T-helper 2 cell (primary cell): ENCODE measurements at places on chromosomes 1 and 21.

GRCh38 chr1:203440771-203441170, 34.8 kb upstream of the PRELP start:
- no peak for DNase-seq

DNA sequence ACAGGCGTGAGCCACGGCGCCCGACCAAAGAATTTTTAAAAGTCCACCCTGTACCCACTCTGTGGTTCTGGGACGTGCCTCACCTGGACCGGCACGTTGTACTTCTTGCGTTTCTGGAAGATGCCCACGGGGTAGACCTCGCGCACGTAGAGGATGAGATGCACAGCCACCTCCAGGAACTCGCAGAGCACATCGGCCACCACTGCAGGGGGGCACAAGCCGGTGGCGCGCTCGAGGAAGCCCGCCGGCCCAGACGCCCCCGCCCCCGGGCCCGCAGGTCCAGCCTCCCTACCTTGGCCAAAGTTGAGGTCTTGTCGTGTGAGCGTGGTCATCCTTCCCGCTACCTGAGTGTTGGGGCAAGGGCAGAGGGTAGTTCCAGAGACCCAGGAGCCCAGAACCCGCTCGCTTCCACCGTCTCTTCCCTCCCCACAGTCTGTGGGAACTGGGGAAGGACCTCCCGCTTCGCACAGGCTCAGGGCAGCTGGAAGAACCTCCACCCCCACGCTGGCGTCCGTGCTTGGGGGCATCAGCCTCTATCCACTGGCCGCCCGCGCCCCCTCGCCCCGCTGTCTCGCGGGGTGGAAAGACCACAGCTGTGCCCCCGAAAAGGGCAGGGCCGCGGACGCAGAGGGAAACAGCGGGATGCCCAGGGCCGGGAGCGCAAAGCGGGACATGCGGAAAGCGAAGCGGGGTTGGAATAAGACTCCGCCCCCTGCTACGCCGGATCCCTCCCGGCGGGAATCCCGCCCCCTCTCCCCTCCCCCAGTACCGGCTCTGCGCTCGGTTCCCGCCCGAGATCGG, 478 bp downstream of the MAD2L2 start:
- no peak for DNase-seq

GRCh38 chr1:88180449-88181108, 503.5 kb upstream of the PKN2 start:
- no peak for DNase-seq

- no peak for DNase-seq
These were observed 49.1 kb downstream of the DDX20 start for GRCh38 chr1:111804776-111805175.

GRCh38 chr1:225896937-225897549, 8.1 kb upstream of the LEFTY1 start:
- peak; percentile 97 for DNase-seq

DNA sequence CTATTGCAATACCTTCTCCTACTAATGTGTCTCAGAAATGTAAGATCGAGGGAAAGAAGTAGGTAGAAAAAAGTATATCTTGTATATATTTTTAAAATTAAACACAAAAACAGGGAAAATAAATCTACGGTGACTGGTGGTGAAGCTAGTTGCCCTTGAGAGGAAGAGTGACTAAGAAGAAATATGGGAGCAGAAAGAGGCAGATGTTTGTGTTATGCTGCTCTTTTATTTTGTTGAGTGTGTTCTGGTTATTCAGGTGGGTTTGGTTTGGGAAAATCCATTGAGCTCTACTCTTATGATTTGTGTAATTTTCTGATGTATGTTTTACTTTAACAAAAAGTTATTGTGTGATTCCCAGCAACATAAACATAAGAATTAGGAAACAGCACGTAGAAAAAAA, 444.9 kb upstream of the B3GALT2 start:
- no peak for DNase-seq

DNA sequence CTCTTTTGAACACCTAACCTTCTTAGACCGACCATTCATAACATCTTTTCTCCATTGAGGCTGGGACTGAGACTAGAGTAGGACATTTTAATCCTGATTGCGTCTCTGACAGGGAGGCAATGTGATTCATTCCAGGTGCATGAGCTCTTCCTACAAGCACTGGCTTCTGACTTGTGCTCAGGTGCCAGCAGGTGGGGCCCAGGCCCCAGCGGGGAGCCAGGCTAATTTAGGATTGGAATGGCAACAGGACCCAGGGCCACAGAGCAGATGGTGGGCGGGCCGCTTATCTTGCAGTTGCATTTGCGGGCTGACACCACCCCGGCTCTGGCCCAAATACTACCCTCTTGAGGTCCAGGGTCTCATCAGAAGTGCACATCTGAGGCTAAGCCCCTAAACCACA, 4.1 kb downstream of the GPA33 start:
- no peak for DNase-seq

DNA sequence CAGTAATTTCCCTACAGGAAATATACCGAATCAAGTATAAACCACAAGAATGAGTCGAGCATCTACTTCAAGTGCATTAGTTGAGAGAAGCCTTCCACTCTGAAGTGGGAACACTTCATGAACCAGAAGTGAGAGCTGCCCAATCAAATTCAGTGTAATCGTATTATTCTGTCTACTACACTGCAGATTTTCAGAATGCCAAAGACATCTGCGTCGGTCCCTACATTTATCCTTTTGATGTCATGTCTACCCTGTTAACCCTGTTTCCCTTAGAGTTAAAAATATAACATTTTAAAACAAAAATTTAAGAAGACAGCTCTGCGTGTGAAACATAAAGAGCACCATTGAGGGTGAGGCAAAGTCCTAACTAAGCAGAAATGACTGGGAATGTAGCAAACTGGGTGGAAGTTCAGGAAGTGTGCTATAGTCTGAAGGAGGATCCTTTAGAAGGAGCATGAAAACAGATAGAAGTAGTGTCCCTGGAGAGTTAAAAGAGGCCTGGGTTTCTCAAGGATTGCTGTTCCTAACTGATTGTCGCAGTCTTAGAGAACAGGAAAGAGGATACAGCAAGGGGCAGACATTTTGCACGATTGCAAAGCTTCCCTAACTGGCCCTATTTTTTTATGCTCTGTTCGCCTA, 291.2 kb downstream of the PTPRC start:
- DNase-seq, result no peak

- no peak for DNase-seq
These were observed 37.5 kb downstream of the DPH5 start for GRCh38 chr1:100988121-100988520.

- DNase-seq, result no peak
These were observed 35.1 kb upstream of the IFNGR2 start for GRCh38 chr21:33368124-33368523.

DNA sequence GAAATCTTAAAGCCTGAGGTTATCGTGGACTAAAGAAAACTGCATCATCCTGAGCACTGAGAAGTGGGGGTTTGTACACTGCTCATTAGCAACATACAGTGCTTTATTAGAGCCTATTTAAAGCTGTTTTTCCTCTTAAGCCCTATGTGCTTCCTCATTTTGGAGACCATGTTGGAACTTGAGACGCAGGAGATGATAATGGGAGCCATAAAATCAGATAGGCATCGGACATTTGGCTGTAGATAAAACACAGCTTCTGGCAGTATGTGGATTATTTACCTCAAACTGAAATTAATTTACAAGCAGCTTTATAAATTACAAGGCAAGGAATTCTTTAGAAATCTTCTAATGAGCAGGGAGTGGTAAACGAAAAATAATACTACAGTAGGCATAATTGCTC, 147.7 kb upstream of the IVNS1ABP start:
- no peak for DNase-seq

GRCh38 chr1:24640288-24640687, 2.8 kb upstream of the SRRM1 start:
- no peak for DNase-seq

GRCh38 chr1:204891860-204892259, 21.2 kb downstream of the NFASC start:
- DNase-seq, result no peak

DNA sequence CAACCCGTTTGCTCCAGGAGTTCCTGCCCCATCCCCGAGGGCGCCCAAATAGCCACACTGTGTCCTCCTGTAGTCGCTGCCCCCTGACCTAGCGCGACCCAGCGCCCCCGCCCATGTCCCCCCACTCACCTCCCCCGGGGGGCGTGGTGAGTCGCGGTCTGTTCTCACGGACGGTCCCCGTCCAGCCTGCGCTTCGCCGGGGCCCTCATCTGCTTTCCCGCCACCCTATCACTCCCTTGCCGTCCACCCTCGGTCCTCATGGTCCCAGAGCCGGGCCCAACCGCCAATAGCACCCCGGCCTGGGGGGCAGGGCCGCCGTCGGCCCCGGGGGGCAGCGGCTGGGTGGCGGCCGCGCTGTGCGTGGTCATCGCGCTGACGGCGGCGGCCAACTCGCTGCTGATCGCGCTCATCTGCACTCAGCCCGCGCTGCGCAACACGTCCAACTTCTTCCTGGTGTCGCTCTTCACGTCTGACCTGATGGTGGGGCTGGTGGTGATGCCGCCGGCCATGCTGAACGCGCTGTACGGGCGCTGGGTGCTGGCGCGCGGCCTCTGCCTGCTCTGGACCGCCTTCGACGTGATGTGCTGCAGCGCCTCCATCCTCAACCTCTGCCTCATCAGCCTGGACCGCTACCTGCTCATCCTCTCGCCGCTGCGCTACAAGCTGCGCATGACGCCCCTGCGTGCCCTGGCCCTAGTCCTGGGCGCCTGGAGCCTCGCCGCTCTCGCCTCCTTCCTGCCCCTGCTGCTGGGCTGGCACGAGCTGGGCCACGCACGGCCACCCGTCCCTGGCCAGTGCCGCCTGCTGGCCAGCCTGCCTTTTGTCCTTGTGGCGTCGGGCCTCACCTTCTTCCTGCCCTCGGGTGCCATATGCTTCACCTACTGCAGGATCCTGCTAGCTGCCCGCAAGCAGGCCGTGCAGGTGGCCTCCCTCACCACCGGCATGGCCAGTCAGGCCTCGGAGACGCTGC, 1.1 kb downstream of the HTR6 start:
- DNase-seq, result no peak

GRCh38 chr1:94096797-94097549, 24.0 kb downstream of the ABCA4 start:
- no peak for DNase-seq

- DNase-seq, result no peak
These were observed 184.6 kb downstream of the KCNT2 start for GRCh38 chr1:196423612-196424011.
